ENCODE measurements at places on chromosomes 12 and 14.

- no peak for DNase-seq
Measured at GRCh38 chr12:122830517-122831214, 4.6 kb upstream of the HIP1R start.

- DNase-seq, result no peak
Measured at GRCh38 chr14:33402604-33403003, 463.9 kb downstream of the NPAS3 start.

GRCh38 chr14:79551523-79551922 is 659.8 kb downstream of the DIO2 start:
- DNase-seq, result no peak

- DNase-seq, result no peak
Measured at GRCh38 chr12:121287267-121287954, 9.1 kb downstream of the CAMKK2 start.

- no peak for DNase-seq
Measured at GRCh38 chr12:53186745-53187144, 6.0 kb upstream of the CSAD start.

DNA sequence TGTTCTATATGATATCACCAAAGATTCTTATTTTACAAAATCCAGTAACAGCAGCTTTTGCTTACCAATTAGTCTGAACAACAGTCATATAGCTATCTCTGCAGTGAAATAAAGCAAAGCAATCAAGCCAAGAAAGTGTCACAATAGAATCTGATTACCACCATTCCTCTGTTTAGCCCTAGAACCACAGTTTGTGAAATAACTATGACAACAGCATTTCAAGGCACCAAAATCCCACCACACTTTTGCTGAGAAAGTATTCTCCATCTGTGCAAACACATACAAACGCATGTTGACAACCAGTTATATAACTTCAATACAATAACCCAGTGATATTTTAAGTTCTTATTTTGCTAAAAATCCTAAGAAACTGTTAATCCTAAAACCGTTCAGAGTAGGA is 7.4 kb downstream of the PPP1R13B start:
- no peak for DNase-seq

Measured in H9 (cell line).